ENCODE measurements at places on chromosomes 7 and 10. TPM values are rescaled to one million over a fixed set of nuclear protein-coding genes. Genes with fewer than 3 reads are reported as not detected.

Gene UCMA
- not detected for total RNA-seq

Gene SRI
- total RNA-seq = 0.33 TPM

Gene SORCS1
- not detected for total RNA-seq

Gene GIMAP4
- not detected for total RNA-seq

Gene CYP2C8
- total RNA-seq = 0.09 TPM

Gene FAM20C
- 14.5 TPM for total RNA-seq

Gene CNPY1
- not detected for total RNA-seq

DNA sequence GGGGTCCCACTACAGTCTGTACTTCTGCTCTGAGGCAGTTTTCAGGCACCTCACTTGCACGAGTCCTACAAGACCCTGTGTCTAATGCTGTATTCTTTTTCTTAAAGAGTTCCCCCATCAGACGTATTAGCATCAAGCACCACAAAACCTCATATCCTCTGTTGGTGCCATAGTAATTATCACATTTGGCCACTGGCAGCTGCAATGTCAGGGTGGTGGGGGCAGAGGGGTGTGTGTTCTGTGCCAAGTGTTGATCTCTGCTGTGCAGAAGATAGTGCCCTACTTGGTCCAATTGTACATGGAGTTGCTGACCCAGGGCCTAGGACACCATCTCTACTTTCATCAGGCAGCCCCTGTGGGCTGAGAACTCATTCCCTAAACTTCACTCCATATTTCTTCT is 20.0 kb upstream of the JAZF1 start:
- H3K36me3 ChIP-seq = no peaks in the 10 kb centered on the region
- no peak for DNase-seq
- H3K4me3 ChIP-seq = no peak overlapping the region
- H3K4me1 ChIP-seq = no peaks in the 10 kb centered on the region
- peaks cover 1% of the 10 kb centered on the region for H3K27me3 ChIP-seq

DNA sequence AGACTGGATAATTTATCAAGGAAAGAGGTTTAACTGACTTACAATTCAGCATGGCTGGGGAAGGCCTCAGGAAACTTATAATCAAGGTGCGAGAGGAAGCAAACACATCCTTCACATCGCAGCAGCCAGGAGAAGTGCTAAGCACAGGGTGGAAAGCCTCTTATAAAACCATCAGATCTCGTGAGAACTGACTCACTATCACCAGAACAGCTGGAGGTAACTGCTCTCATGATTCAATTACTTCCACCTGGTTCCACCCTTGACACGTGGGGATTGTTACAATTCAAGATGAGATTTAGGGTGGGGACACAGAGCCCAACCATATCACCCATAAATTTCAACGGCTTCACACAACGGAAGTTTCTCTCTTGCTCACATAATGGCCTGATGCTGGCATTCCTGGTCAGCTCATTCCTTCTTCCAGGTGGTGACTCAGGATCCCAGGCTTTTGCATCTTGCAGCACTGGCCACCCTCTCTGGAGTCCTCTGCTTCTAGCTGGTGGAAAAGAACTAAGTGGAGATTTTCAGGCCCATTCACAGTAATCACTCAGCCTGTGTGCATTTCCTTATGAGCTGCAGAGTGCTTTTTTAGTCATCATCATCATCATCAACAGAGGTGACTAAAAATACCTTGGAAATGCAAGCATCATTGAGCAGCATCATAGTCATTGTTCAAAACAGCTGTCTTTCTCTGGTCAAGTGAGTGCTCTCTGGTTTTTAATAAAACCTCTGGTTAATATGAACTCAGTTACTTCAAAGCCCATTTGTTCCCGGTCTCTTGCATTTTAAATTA is 308.1 kb downstream of the SFMBT2 start:
- no peaks in the 10 kb centered on the region for H3K36me3 ChIP-seq
- no peak overlapping the region for H3K27ac ChIP-seq
- H3K4me3 ChIP-seq = no peak overlapping the region
- H3K27me3 ChIP-seq = peaks cover 10% of the 10 kb centered on the region

GRCh38 chr10:52853704-52854103 is 81.1 kb upstream of the MBL2 start:
- H3K27ac ChIP-seq = no peak overlapping the region
- no peaks in the 10 kb centered on the region for H3K27me3 ChIP-seq
- H3K36me3 ChIP-seq = no peaks in the 10 kb centered on the region
- no peak for DNase-seq

- H3K4me1 ChIP-seq = peaks cover 79% of the 10 kb centered on the region
- H3K36me3 ChIP-seq = no peaks in the 10 kb centered on the region
- H3K27ac ChIP-seq = no peak overlapping the region
Observed at GRCh38 chr10:35465673-35466072, 129.4 kb downstream of the CCNY start.

DNA sequence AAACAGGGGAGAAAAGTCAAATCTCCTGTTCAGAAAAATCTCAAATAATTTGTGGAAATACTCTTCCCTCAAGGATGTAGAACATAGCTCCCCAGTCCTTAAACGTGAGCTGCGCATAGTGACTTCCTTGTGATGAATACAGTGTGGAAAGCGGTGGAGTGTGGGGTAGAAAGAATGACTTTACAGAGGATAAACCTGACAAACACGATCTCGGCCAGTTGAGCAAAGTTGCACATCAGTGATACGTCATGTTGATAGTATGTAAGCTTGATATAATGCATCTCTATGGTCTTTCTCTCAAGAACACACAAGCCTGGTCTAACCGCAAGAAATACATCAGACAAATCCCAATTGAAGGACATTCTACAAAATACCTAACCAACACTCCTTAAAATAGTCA is 32.0 kb upstream of the ZCCHC24 start:
- H3K27ac ChIP-seq = no peak overlapping the region
- peaks cover 14% of the 10 kb centered on the region for H3K4me1 ChIP-seq
- no peak for DNase-seq

- no peak for DNase-seq
- H3K27me3 ChIP-seq = no peaks in the 10 kb centered on the region
- H3K4me1 ChIP-seq = peaks cover 34% of the 10 kb centered on the region
- H3K27ac ChIP-seq = no peak overlapping the region
- no peak overlapping the region for H3K4me3 ChIP-seq
Observed at GRCh38 chr10:11557513-11557912, 53.9 kb downstream of the USP6NL start.

DNA sequence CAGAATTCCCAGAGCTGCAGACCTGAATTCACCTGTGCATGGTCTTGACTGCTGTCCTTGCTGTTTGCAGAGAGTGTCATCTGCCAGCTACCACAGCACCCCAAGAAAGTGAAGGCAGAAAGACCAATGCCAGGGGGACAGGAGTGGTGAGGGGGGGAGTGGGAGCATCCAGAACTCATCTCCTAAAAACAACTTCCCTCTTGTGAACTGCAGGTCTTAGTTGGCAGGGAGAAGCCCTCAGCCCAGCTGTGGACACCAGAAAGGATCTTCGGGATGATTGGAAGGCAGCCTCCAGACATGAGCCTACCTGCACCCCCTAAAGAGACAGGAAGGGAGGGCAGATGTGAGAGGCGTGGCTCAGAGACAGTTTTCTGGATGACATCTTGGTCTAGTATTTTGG is 615.8 kb upstream of the MGMT start:
- DNase-seq = no peak
- H3K36me3 ChIP-seq = no peaks in the 10 kb centered on the region
- no peak overlapping the region for H3K4me3 ChIP-seq
- no peak overlapping the region for H3K27ac ChIP-seq
- peaks cover 21% of the 10 kb centered on the region for H3K4me1 ChIP-seq
- peaks cover 32% of the 10 kb centered on the region for H3K27me3 ChIP-seq

GRCh38 chr10:124993736-124994451 is 52.0 kb downstream of the ZRANB1 start:
- no peaks in the 10 kb centered on the region for H3K4me1 ChIP-seq
- H3K27me3 ChIP-seq = 0 out of 2 replicates have a peak, but pooled peaks cover 1% of the 10 kb centered on the region
- DNase-seq = no peak

GRCh38 chr7:27960415-27960814 is 220.2 kb downstream of the JAZF1 start:
- no peaks in the 10 kb centered on the region for H3K36me3 ChIP-seq
- DNase-seq = no peak
- no peak overlapping the region for H3K4me3 ChIP-seq
- 0 out of 3 replicates have a peak, but pooled peaks cover 3% of the 10 kb centered on the region for H3K27me3 ChIP-seq

DNA sequence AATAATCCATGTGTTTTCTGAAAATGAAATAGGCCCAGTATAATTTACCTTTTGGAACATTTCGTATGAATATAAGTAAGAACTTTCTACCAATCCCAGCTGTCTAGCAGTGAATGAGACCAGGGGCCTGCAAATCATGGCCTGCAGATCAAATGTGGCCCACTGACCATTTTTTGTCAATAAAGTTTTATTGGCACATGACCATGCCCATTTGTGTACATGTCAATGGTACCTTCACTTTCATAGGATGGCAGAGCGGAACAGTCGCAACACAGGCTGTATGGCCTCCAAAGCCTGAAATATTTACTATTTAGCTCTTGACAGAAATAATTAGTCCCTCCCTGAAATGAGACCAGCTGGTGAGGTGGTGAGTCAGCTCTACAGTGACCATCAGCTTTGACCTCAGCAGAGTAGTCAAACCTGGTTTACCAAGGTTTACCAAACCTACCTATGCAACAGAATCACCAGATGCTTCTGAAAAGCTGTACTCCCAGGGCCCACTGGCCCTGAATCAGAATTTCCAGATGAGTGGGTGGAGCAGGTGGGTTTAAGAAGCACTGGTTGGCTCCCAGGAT is 13.8 kb upstream of the C10orf90 start:
- no peak overlapping the region for H3K4me3 ChIP-seq
- no peak overlapping the region for H3K27ac ChIP-seq
- DNase-seq = no peak
- no peaks in the 10 kb centered on the region for H3K4me1 ChIP-seq
- H3K27me3 ChIP-seq = peaks cover 10% of the 10 kb centered on the region

- H3K27me3 ChIP-seq = no peaks in the 10 kb centered on the region
- no peak for DNase-seq
- H3K27ac ChIP-seq = no peak overlapping the region
- H3K36me3 ChIP-seq = peaks cover 14% of the 10 kb centered on the region
- no peaks in the 10 kb centered on the region for H3K4me1 ChIP-seq
Observed at GRCh38 chr10:15222511-15222910, 54.0 kb upstream of the NMT2 start.

GRCh38 chr7:50957431-50957830 is 174.7 kb upstream of the GRB10 start:
- H3K4me3 ChIP-seq = no peak overlapping the region
- DNase-seq = no peak
- peaks cover 14% of the 10 kb centered on the region for H3K4me1 ChIP-seq
- H3K27ac ChIP-seq = no peak overlapping the region

DNA sequence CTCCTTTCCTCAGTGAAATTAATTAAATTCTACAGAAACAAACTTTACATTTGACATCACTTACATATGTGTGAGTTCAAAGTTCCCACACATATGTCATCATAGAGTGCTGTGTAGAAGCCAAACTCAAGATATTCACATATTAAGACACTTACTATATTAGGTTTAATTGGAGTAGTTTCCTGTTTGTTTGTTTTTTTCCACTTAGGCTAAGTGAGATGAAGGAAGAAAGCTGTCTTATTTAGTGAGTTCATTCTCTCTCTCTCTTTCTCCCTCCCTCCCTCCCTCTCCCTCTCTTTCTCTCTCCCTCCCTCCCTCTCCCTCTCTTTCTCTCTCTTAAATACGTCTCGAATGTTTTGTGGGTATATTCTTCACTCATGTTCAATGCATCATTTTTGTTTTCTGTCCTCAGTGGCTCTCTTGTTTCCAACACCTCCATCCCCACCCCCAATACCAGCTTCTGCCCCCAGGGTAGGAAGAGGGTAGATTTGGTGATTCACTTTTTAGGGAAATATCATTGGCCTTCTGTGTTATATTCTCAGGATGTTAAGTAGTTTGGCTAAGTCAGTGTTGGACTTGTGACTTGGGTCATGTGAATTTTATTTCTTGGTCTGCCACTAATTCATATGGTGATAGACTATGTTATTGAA is 262.0 kb downstream of the FRMD4A start:
- no peaks in the 10 kb centered on the region for H3K36me3 ChIP-seq
- H3K4me1 ChIP-seq = no peaks in the 10 kb centered on the region
- no peak overlapping the region for H3K27ac ChIP-seq
- H3K27me3 ChIP-seq = no peaks in the 10 kb centered on the region
- H3K4me3 ChIP-seq = no peak overlapping the region

DNA sequence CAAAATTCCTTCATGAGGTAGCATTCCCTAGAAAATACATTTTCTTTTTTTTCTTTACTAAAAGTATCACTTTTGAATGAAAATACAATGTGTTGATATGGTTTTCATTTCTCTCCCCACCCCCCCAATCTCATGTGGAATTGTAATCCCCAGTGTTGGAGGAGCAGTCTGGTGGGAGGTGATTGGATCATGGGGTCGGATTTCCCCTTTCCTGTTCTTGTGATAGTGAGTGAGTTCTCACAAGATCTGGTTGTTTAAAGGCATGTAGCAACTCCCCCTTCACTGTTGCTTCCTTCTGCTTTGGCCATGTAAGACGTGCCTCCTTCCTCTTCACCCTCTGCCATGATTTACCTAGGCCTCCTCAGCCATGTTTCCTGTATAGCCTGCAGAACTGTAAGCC is 790.3 kb upstream of the KCND2 start:
- H3K36me3 ChIP-seq = no peaks in the 10 kb centered on the region
- no peak overlapping the region for H3K4me3 ChIP-seq
- H3K27me3 ChIP-seq = no peaks in the 10 kb centered on the region
- H3K4me1 ChIP-seq = no peaks in the 10 kb centered on the region
- no peak overlapping the region for H3K27ac ChIP-seq
- no peak for DNase-seq

DNA sequence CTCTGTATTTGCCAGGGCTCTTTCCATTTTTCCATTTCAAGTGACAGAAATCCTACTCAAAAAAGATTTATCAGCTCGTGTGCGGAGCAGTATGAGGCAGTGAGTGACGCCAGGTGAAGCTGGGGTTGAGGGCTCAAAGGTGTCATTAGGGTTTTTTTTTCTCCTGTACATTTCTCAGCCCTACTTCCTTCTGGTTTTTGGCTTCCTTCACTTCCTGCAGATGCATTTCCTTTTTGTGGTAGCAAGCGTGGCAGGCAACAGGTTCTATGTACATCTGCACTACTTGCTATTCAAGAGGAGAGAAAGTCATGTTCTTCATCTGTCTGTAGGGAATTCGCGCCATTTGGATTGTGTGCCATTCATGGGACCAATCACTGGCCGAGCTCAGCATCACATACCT is 52.8 kb upstream of the AOAH start:
- H3K27ac ChIP-seq = no peak overlapping the region
- H3K4me1 ChIP-seq = peaks cover 17% of the 10 kb centered on the region
- no peaks in the 10 kb centered on the region for H3K27me3 ChIP-seq
- no peak for DNase-seq
- H3K4me3 ChIP-seq = no peak overlapping the region
- no peaks in the 10 kb centered on the region for H3K36me3 ChIP-seq

GRCh38 chr10:101228153-101228965 is 904 bp downstream of the LBX1 start:
- peaks cover 20% of the 10 kb centered on the region for H3K27me3 ChIP-seq
- H3K4me1 ChIP-seq = peaks cover 19% of the 10 kb centered on the region
- H3K36me3 ChIP-seq = no peaks in the 10 kb centered on the region
- no peak for DNase-seq
- H3K4me3 ChIP-seq = no peak overlapping the region

- no peak overlapping the region for H3K27ac ChIP-seq
- DNase-seq = no peak
- no peak overlapping the region for H3K4me3 ChIP-seq
- H3K36me3 ChIP-seq = no peaks in the 10 kb centered on the region
Observed at GRCh38 chr10:71598621-71599055, 120.9 kb downstream of the C10orf105 start.

Data from HepG2 (cell line).